ENCODE measurements at places on chromosomes 2 and 18. TPM values are rescaled to one million over a fixed set of nuclear protein-coding genes. Genes with fewer than 3 reads are reported as not detected.

The AQP12B gene
- not detected for total RNA-seq

The ING5 gene
- 27.8 TPM for total RNA-seq

DNA sequence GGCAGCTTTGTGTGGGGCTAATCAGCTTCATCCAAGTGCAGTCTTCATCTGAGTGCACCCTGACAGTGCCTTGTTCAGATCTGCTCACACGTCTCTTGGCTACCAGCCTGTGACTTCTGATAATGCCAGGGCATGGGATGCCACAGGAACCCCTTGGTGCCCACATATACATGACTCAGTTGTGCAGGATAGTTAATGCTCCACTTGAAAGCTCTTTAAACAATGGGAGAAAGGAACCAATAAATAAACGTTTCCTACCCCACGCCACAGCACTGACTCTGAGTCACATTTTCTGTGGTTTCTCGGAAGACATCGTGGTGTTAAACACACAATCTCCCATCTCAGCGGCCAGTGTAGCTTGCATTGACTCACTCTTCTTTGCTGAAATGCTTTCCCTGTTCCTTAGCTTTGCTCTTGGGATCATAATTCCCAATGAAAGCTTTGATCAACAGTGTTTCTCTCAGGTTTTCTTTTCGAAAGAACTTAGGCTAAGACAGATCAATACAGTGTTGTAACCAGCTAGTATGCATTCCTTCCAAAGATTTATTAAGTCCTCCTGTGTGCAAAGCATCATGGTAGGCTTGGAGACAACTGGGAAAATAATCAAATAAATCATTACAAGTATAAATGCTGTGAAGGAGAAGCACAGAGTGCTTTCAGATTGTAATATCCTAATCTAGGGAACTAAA lies 142.0 kb downstream of the COPS8 start:
- H3K4me3 ChIP-seq, result no peak overlapping the region
- peaks cover 31% of the 10 kb centered on the region for H3K27me3 ChIP-seq

DNA sequence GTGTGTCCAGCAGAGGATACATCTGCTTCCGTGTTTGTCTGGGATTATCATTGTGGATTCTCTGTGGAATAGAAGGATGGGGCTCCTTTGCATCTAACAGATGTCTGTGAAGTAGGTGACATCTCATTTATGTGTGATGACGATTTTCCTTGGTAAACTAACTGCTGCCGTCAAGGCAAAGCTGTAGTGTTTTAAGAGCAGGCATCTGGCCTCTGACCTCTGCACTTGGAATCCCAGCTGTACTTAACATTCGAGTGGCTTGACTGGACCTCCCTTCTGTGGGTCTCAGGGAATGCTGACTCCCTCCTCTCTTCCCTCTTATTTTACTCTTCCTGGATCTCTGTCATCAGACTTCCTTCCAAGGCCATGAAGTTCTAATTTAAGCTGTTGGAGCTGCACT lies 56.4 kb downstream of the DCDC2C start:
- no peaks in the 10 kb centered on the region for H3K4me1 ChIP-seq
- DNase-seq, result no peak
- H3K27ac ChIP-seq, result no peak overlapping the region

The D2HGDH gene
- 60.1 TPM for total RNA-seq

The DCAF17 gene
- 12.4 TPM for total RNA-seq

DNA sequence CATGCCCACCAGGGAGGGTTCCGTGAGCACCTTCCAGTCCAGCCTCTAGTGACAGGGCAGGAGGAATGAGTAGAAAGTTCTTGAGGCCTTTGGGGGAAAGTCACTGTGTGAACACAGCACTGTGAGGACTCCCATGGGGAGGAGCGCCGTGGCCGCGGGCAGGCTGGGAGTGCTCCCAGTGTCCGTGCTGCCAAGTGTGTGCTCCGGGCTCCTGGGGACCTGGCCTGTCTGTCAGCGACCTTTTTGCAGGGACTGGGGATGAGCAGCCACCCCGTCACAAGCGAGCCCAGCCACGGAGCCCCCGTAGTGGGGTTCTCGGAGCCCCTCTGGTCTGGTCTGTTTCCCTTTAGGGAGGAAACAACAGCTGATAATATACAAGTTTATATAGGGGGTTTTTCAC lies 36.8 kb downstream of the PDIA6 start:
- H3K27me3 ChIP-seq, result no peaks in the 10 kb centered on the region
- no peak overlapping the region for H3K4me3 ChIP-seq
- DNase-seq, result no peak
- no peaks in the 10 kb centered on the region for H3K36me3 ChIP-seq
- H3K27ac ChIP-seq, result no peak overlapping the region

Data from natural killer cell treated with Interleukin-12 subunit alpha and Interleukin-12 subunit beta and Interleukin-15 and Interleukin-18, amount 100 ng/mL, for 72 hours (primary cell).